ENCODE measurements at places on chromosomes 5 and 9.

- no peak for DNase-seq
Measured at GRCh38 chr5:78002690-78003089, 226.6 kb upstream of the TBCA start.

DNA sequence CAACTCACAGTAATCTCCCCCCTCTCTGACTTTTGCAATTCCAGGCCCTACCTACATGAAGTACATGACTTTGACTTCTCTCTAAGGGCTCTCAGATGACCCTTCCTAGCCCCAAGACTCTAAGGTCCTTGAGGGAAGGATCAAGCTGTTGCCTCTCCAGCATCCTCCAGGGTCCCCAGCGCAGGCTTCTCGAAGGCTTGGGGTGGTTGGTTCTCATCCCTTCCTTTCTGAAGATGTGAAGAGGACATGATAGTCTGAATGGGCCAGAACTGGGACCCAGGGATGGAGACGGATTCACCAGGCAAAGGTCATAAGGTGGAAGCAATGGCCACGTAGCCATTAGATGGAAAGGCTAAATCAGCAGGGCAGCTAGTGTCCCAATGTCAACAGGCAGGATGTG, 86.8 kb downstream of the NRG2 start:
- no peak for DNase-seq

DNA sequence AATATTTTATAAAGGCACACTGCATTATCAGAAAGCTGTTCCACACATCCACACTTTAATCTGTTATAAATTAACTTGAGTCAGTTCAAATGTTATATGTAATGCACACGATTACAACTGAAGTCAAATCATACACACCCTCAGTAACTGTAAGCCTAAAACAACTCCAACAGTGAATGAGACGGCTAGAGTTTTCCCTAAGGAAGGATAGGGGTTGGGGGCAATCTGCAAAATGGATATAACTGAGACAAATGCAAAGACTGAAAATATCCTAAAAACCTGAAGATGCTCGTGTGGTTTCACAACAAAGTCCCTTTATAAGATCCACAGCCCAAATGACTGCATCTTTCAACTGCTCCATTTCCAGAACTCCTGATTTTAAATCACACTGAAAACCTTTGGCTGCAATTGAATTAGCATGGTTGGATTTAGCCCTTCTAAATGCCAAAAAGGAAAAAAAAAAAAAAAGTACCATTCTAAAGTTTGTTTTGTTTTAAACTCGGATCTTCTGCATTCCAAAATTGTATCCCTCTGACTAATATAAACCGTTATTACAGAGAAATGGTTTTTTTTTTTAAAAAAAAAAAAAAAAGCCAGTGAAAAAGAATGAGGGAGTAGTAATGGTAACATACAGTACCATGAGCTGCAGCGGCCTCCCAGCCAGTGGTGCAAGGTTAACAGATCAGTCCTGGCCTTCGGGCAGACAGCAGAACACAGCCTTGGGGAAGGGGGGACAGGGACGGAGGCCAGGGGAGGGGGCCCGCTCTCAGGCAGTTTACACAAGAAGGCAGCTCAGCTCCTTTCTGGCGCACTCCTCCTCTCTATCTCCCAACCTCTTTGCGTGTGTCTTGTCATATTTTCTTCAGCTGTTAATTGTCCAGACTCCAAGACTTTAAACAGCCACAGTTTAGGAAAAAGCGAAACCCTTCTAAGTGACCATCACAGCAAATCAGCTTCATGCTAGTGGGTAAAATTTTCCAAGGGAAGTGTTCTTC, 166.1 kb downstream of the BNC2 start:
- DNase-seq = no peak

GRCh38 chr9:121675969-121676822, 24.8 kb downstream of the DAB2IP start:
- DNase-seq = no peak

- DNase-seq = no peak
Measured at GRCh38 chr5:53983568-53984460, 326.6 kb downstream of the ARL15 start.

GRCh38 chr9:95497772-95498171, 19.0 kb downstream of the PTCH1 start:
- no peak for DNase-seq
